ENCODE measurements at places on chromosomes 2 and 18. TPM values are rescaled to one million over a fixed set of nuclear protein-coding genes. Genes with fewer than 3 reads are reported as not detected.

The TUBA4B gene
- not detected for total RNA-seq

The INHBB gene
- total RNA-seq: not detected

The IL36G gene
- total RNA-seq: not detected

The C2orf72 gene
- total RNA-seq: not detected

The CREG2 gene
- 1.3 TPM for total RNA-seq

The VIL1 gene
- not detected for total RNA-seq

The PROKR1 gene
- total RNA-seq: not detected

The L3MBTL4 gene
- not detected for total RNA-seq

The ACADL gene
- total RNA-seq: under 0.01 TPM

The POTEI gene
- not detected for total RNA-seq

The SLC9A4 gene
- total RNA-seq: not detected

The CCDC150 gene
- 3.7 TPM for total RNA-seq

The FIGN gene
- total RNA-seq: 1.3 TPM

The CCL20 gene
- total RNA-seq: 1.1 TPM

The AMER3 gene
- total RNA-seq: not detected

The RTP5 gene
- not detected for total RNA-seq

The DAPL1 gene
- total RNA-seq: not detected

The INSIG2 gene
- total RNA-seq: 7.2 TPM

The DUSP2 gene
- total RNA-seq: 0.57 TPM

The ERLEC1 gene
- 133 TPM for total RNA-seq

The CXCR1 gene
- total RNA-seq: not detected

The FSHR gene
- total RNA-seq: not detected

The SNED1 gene
- total RNA-seq: 16.6 TPM

The TTC27 gene
- total RNA-seq: 32.1 TPM

The USP37 gene
- 9.0 TPM for total RNA-seq

The NHEJ1 gene
- total RNA-seq: 18.9 TPM

The UGT1A5 gene
- total RNA-seq: not detected

The DSEL gene
- total RNA-seq: 60.4 TPM

The AQP4 gene
- not detected for total RNA-seq

The NOSTRIN gene
- under 0.01 TPM for total RNA-seq

The CAVIN2 gene
- total RNA-seq: 18.6 TPM

The MYO7B gene
- 0.43 TPM for total RNA-seq

The RBM43 gene
- total RNA-seq: 3.0 TPM

The DPYSL5 gene
- not detected for total RNA-seq

The FAM124B gene
- 0.22 TPM for total RNA-seq

Data from placental pericyte (primary cell).